ENCODE measurements at places on chromosomes 4 and X. TPM values are rescaled to one million over a fixed set of nuclear protein-coding genes. Genes with fewer than 3 reads are reported as not detected.

The RAP2C gene
- 28.9 TPM for total RNA-seq

The SOD3 gene
- total RNA-seq, result not detected

The EVC2 gene
- total RNA-seq, result 0.34 TPM

The DCLK2 gene
- 0.27 TPM for total RNA-seq

The VCX3A gene
- total RNA-seq, result not detected

The SLC49A3 gene
- total RNA-seq, result 0.16 TPM

The CXCL6 gene
- not detected for total RNA-seq

The MMRN1 gene
- total RNA-seq, result 0.95 TPM

The TMEM154 gene
- total RNA-seq, result 29.7 TPM

The TGIF2LX gene
- total RNA-seq, result not detected

The CXCL11 gene
- 0.48 TPM for total RNA-seq

The SPANXN3 gene
- total RNA-seq, result not detected

The HTR2C gene
- not detected for total RNA-seq

The ITGB1BP2 gene
- total RNA-seq, result 5.6 TPM

The RBM10 gene
- total RNA-seq, result 58.7 TPM

The CCDC158 gene
- total RNA-seq, result not detected

The KCNE5 gene
- 0.32 TPM for total RNA-seq

The PPP1R3F gene
- 14.8 TPM for total RNA-seq

The ASB5 gene
- total RNA-seq, result not detected

The PDZD4 gene
- 0.68 TPM for total RNA-seq

The GIMD1 gene
- total RNA-seq, result not detected

The CPLX1 gene
- total RNA-seq, result 0.86 TPM
